ENCODE measurements at places on chromosomes 2 and 18.
A peak's percentile ranks its signal among the peaks of the same experiment; 100 is the strongest.

- peak; percentile 60 for DNase-seq
These were observed 117.6 kb downstream of the FAM124B start for GRCh38 chr2:224284134-224284946.

- peak; percentile 5 for DNase-seq
These were observed 172.0 kb downstream of the SLC4A10 start for GRCh38 chr2:161796192-161796591.

- DNase-seq, result no peak
These were observed 93.4 kb upstream of the FN1 start for GRCh38 chr2:215529271-215529670.

GRCh38 chr2:143282684-143283083 is 153.5 kb downstream of the ARHGAP15 start:
- no peak for DNase-seq

DNA sequence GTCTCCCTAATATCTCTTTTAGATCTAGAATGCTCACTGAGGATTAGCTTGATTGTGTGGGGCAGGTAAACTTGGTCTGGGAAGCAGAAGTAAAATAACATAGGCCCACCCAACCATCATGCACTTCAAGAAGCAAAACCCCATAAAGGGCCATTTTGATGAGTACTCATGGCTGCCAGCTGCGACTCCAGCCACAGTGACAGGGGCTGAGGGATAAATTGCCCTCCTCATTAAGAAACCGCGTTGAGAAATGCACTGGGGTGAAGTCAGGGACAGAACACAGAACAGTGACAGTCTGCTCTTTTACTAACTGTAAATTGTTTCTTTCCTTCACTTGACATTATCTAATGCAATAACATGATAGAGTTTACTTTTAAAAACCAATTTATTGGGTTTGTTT is 60.2 kb downstream of the RND3 start:
- DNase-seq, result no peak

- DNase-seq, result no peak
These were observed 19.8 kb upstream of the HNRNPA3 start for GRCh38 chr2:177192788-177193187.
